ENCODE measurements at places on chromosomes 1 and 21. TPM values are rescaled to one million over a fixed set of nuclear protein-coding genes. Genes with fewer than 3 reads are reported as not detected.

AADACL4 gene
- total RNA-seq: not detected

KCNK2 gene
- not detected for total RNA-seq

C1orf141 gene
- 0.11 TPM for total RNA-seq

S100A9 gene
- total RNA-seq: not detected

HSF2BP gene
- 1.6 TPM for total RNA-seq

LGALS8 gene
- 155 TPM for total RNA-seq

DNA sequence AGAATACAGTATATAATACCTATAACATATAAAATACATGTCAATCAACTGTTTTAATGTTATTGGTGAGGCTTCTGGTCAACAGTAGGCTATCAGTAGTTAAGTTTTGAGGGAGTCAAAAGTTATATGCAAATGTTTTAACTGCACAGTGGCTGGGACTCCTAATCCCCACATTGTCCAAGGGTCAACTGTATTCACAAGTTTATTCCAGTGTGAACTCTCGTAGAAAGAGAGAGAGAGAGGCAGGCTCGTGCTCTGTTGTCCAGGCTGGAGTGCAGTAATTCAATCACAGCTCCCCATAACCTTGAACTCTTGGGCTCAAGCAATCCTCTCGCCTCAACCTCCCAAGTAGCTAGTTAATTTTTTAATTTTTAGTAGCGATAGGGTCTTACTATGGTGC, 66.0 kb downstream of the NRIP1 start:
- no peak overlapping the region for H3K4me3 ChIP-seq
- H3K27me3 ChIP-seq: no peaks in the 10 kb centered on the region
- DNase-seq: no peak
- no peak overlapping the region for H3K27ac ChIP-seq

- no peak for DNase-seq
- H3K36me3 ChIP-seq: no peaks in the 10 kb centered on the region
- H3K4me3 ChIP-seq: no peak overlapping the region
- peaks cover 4% of the 10 kb centered on the region for H3K4me1 ChIP-seq
Observed at GRCh38 chr1:74674278-74675048, 871 bp upstream of the ERICH3 start.

DNA sequence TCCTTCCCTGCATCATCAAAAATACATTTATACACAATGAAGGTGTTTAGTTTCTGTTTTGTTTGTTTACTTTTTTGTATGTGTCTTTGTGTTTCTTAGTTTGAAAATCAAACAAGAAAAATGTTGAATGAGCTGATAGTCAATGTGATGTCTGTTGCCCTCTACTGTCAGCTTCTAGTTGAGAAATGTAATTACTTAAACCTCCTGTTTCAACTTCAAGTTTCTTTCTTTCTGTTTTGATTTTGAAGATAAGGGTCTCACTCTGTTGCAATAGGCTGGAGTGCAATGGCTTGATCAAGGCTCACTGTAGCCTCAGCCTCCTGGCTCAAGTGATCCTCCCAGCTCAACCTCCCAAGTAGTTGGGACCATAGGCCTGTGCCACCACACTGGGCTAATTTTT, 37.5 kb downstream of the SPTA1 start:
- H3K27me3 ChIP-seq: peaks cover 2% of the 10 kb centered on the region
- no peak for DNase-seq
- peaks cover 8% of the 10 kb centered on the region for H3K4me1 ChIP-seq
- H3K36me3 ChIP-seq: no peaks in the 10 kb centered on the region
- H3K4me3 ChIP-seq: no peak overlapping the region
- no peak overlapping the region for H3K27ac ChIP-seq

GRCh38 chr1:245894843-245895242, 612.2 kb downstream of the SMYD3 start:
- no peaks in the 10 kb centered on the region for H3K27me3 ChIP-seq
- H3K4me3 ChIP-seq: no peak overlapping the region

GRCh38 chr21:21102896-21103295, 104.7 kb downstream of the NCAM2 start:
- H3K36me3 ChIP-seq: no peaks in the 10 kb centered on the region
- H3K4me3 ChIP-seq: no peak overlapping the region
- no peaks in the 10 kb centered on the region for H3K4me1 ChIP-seq
- no peaks in the 10 kb centered on the region for H3K27me3 ChIP-seq
- H3K27ac ChIP-seq: no peak overlapping the region

- H3K27me3 ChIP-seq: peaks cover 17% of the 10 kb centered on the region
- no peak overlapping the region for H3K27ac ChIP-seq
- H3K36me3 ChIP-seq: no peaks in the 10 kb centered on the region
Observed at GRCh38 chr1:1960480-1961196, 41.6 kb upstream of the TMEM52 start.

- H3K4me1 ChIP-seq: no peaks in the 10 kb centered on the region
- no peaks in the 10 kb centered on the region for H3K36me3 ChIP-seq
- no peak for DNase-seq
- no peak overlapping the region for H3K27ac ChIP-seq
- no peaks in the 10 kb centered on the region for H3K27me3 ChIP-seq
- no peak overlapping the region for H3K4me3 ChIP-seq
Observed at GRCh38 chr1:215405211-215405610, 161.9 kb upstream of the KCTD3 start.

DNA sequence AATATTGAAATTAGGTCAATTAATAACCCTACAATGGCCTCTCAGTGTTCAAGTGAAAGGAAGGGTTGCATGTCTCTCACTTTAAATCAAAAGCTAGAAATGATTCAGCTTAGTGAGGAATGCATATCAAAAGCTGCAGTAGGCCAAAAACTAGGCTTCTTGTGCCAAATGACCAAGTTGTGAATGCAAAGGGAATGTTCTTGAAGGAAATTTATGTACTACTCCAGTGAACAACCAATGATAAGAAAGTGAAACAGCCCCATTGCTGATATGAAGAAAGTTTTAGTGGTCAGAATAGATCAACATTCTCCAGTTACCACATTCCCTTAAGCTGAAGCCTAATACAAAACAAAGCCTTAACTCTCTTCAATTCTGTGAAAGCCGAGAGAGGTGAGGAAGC, 10.0 kb downstream of the MAEL start:
- H3K36me3 ChIP-seq: peaks cover 2% of the 10 kb centered on the region
- no peak overlapping the region for H3K4me3 ChIP-seq
- peaks cover 3% of the 10 kb centered on the region for H3K27me3 ChIP-seq
- no peak for DNase-seq
- peaks cover 8% of the 10 kb centered on the region for H3K4me1 ChIP-seq
- no peak overlapping the region for H3K27ac ChIP-seq

DNA sequence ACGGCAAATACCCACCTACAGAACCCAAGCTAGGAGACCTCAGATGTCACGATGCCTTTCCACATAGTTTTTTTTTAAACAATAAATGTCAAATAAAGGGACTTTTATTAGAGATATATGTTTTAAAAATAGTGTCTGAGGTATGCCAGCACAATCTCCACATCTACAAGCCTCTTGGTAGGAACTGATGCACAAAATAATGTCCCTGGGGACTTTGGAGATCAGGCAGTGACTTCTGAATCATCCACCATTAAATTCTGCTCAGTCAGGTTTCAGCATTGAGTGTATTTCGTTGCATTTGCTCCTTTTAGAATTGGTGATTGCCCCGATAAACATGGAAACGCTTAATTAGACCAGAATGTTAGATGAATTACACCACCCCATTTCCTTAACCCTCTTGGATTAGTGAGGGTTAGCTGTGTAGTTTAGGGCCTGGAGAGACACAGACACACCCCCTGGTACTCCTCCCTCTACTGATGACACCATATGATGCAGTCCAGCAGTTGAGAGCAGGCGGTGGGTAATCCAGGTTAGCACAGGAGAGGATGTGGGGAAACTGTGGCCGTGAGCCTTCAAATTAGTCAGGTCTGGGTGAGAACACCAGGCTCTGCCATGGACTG, 33.6 kb downstream of the LGR6 start:
- no peak overlapping the region for H3K4me3 ChIP-seq
- no peaks in the 10 kb centered on the region for H3K36me3 ChIP-seq

- H3K27me3 ChIP-seq: no peaks in the 10 kb centered on the region
- H3K36me3 ChIP-seq: no peaks in the 10 kb centered on the region
- H3K4me1 ChIP-seq: no peaks in the 10 kb centered on the region
- no peak overlapping the region for H3K27ac ChIP-seq
Observed at GRCh38 chr1:194830387-194830786, 1644.0 kb upstream of the B3GALT2 start.

DNA sequence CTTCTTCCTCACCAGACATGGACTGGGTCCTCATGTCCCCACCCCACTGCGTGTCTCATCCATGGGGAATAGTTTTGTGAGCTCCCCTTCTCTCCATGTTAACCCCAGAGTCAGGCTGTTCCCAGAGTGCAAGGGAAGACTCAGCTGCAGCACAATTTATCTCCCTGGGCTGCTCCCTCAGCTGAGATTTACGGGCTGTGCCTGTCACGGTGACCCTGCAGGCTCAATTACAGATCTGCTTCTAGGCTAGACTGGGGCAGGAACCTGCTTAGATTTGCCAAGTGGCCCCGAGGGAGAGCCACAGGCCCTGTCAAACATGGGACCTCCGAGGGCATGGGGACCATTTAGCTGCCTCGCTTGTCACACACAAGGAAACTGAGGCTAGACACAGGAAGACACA, 37.8 kb downstream of the CDCP2 start:
- H3K27ac ChIP-seq: no peak overlapping the region
- DNase-seq: no peak
- H3K4me3 ChIP-seq: no peak overlapping the region
- H3K36me3 ChIP-seq: no peaks in the 10 kb centered on the region

Data from activated CD4-positive, alpha-beta T cell treated with anti-CD3 and anti-CD28 coated beads for 36 hours (primary cell).